Right cardiac atrium (tissue), 5 donors: ENCODE measurements at places on chromosomes 16 and 17.

DNA sequence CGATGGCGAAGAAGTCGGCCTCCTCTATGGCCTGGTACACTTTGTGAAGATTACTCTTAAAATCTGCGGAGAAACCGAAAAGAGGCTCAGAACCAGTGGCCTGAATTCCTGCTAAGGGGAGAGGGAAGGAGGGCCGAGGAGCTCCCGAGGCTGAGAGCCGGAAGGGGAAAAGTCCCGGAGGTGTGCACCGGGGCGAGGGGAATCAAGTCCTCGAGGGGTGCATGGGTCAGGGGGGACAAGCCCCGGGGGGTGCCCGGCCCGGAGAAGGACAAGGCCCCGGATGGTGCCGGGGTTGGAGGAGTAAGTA is 495 bp downstream of the PARN start:
- no peak for DNase-seq

DNA sequence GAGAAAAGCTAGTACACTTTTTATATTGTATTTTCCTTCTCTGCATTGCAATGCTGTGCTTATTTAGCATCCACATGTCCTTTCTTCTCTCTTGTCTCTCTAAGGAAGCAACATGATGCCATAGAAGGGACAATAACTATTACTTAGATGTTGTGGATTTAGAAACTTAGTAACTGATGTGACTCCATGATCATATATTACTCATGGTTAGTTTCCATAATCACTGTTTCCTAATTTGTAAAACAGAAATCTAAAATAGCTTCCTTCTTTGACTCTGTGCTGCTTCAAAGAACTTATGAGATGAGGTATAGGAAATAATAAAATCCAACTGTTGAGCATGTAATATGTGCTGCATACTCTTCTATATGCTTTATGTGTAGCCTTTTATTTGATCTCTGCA is 6.6 kb upstream of the ABCA5 start:
- no peak for DNase-seq

GRCh38 chr16:20107083-20107482 is 33.4 kb upstream of the GPR139 start:
- DNase-seq, result no peak

- no peak for DNase-seq
These were observed 44.3 kb downstream of the HOXB1 start for GRCh38 chr17:48486557-48486956.

GRCh38 chr16:74582970-74583369 is 23.9 kb downstream of the GLG1 start:
- no peak for DNase-seq
